ENCODE measurements at places on chromosomes 1 and 21.

GRCh38 chr1:44677201-44677766 lies 2.8 kb downstream of the ARMH1 start:
- no peak for DNase-seq

- no peak for DNase-seq
These were observed 44.2 kb upstream of the ARHGAP29 start for GRCh38 chr1:94281361-94282142.

DNA sequence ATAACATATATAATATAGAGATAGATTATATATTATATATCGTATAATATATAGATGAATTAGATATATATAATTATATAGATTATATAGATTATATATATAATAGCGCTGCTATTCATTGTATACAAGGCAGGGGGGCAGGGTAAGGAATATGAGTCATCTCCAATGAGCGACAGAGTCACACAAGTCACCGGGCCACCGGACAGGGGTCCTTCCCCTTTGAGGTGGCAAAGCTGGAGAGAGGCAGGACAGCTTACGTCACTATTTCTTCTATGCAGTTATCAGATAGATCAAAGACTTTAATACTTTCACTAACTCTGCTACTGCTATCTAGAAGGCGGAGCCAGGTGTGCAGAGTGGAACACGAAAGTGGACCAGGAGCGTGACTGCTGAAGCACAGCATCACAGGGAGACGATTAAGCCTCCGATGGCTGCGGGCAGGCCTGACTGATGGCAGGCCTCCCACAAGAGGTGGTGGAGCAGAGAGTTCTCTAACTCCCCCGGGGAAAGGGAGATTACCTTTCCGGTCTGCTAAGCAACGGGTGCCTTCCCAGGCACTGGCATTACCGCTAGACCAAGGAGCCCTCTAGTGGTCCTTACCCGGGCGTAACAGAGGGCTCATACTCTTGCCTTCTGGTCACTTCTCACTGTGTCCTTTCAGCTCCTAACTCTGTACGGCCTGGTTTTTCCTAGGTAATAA lies 2154.7 kb downstream of the MRPL39 start:
- DNase-seq, result no peak

DNA sequence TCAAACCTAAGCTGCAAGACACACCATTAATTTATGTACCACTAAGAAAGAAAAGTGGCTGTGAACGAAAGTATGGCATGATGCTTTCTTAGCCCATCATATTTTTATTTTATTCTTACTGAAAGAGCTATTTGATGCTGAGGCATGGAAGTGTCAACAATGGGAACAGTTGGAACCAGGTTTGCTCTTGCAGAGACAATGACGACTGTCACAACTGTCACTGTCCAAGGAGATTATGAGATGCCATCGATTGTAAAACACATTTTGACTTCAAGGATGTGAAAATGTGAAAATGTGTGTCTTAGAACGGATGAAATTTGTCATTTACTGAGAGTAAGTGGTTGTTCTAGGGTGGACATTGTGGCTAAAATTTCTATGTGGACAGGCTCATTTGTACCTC lies 2.8 kb upstream of the ACTL8 start:
- no peak for DNase-seq

DNA sequence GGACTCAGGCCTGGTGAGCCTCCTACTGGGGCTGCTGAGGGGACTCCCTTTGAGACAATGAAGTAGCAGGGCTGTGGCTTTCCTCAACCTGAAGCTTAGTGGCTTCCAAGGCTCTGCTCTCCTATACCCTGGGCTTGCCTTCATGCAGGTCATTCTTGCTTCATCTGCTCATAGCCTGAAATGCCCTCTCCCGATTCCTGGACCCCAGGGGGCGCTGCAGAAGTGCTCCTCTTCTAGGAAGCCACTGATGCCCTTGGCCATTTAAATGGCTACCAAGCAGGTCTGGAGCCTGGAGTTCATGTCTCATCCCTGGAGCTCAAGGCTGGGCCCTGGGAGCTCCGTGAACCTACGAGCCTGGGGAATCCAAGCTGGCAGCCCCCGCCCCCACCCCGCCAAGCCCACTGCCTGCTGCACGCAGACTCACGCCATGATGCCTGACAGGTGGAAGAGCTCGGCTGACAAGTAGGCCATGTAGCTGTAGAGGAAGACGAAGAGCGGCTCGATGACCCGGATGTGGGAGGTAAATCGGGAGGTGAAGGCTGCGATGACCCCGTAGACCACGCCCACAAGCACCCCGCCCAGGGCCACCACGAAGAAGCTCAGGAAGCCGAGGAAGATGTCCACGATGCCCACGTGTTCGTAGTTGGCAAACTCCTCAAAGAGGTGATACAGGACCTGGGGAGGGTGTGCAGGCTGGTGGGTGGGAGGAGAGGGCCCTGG lies 45.7 kb downstream of the SLC9A1 start:
- no peak for DNase-seq

- no peak for DNase-seq
These were observed 2.2 kb downstream of the SFPQ start for GRCh38 chr1:35190784-35191183.

GRCh38 chr1:248852481-248853405 lies 6.1 kb downstream of the ZNF692 start:
- no peak for DNase-seq

DNA sequence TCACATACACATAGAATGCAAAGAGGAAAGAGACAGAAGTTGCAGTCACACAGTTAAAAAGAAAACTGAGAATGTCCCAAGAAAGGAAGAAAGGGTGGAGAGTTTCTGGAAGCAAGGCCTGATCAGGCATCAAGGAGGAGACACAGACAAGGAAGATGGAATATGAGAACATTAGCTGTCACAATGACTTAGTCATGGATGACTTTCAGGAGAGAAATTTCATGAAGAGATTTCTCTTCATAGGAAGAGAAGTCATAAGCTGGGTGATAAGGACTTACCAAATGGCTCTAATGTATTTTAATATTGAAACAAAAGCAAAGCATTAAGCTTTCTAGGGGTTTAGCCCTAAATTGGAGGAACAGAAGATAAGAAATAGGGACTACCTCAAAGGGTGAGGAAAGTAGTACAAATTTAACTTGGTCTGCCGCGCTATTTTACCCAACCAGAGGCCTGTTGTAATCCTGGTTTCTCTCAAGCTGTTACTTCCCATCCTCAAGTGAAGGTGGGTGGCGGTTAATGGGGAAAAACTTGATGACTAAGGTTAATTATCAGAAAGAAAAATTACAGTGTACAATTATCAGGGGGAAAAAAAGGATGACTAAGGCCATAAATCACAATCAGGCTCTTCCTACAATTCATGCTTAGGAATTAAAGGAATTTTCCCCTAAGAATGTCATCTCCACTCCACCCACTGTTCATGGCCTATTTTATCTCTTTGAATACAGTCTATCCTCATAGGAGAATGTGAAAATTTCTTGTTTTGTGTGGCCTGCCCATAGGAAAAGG lies 93.9 kb upstream of the ADGRL2 start:
- DNase-seq, result no peak

GRCh38 chr1:204556458-204557052 lies 40.3 kb downstream of the MDM4 start:
- DNase-seq, result no peak

DNA sequence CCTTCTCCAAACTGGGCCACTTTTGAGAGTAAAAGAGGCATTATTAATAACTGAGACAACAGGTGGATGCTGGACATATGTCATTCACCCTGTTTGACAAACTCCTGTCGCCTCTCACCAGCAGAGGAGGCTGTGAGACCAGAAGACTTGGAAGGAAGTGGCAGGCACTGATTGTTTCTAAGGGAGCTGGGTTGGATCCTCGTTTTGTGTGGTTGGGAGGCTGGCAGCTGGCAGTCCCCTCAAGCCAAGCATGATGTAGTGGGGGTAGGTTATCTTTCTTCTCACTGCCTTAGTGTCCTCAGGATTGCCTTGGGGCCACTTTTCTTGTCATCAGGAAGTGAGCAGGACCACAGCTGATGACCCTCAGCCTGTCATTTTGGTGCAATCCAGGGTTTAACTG lies 86.5 kb upstream of the KCNJ15 start:
- no peak for DNase-seq

DNA sequence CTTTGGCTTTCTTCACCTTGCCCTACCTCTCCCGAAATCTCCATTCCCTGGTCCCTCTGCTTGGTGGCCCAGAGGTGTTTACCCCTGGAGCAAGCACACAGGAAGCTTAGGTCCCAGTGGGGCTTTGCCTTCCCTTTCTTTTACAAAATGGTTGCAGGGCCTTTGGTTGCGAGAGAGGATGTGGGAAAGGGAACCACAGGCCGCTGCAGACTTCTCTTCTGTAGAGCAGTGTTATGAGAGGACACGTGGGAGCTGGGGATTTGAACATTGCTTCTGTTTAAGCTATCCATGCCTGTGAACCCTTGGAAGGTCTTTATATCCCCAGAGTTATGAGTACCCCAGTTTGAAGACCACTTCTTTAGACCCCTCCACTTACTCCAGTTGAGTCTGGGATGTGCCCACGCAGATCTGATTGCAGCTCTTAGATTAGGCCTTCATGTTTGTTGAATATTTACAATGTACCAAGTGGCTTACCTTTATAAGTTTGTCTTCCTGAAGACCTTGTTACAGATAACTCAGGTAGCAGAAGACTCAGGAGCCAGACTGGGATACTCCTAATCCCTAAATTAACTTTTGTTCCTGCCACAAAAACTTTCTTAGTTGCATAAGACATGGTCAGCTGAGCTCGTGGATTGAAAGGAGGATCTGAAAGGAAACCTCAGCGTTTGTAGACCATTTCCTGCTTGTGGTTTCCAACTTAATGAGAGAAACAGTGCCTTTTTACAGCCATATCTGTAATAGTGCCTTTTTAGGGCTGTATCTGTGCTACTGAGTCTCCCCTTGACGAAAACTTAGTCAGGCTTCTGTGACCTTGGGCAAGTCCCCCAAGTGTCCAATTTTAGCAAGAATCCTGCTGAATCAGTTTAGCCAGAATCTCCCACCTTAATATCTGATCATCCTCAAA lies 21.9 kb upstream of the IVNS1ABP start:
- no peak for DNase-seq

DNA sequence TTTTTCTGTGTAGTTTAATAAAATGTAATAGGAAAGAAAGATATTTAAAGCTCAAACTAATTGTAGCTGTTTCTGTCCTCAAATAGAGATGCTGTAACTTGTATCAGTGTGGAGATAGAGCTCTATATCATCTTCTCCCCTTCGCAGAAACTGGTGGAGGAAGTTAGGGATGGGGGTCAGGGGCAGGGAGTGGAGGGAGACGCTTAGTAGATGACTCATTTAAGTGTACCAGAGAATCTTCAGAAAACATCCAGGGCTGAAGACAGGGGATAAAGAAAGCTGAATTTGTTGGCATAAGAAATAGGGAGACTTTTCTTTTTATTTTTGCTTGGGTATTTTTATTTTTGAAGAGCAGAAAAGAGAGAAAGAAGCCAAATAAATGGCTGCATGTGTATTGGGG lies 282.6 kb upstream of the DPYD start:
- DNase-seq, result no peak

DNA sequence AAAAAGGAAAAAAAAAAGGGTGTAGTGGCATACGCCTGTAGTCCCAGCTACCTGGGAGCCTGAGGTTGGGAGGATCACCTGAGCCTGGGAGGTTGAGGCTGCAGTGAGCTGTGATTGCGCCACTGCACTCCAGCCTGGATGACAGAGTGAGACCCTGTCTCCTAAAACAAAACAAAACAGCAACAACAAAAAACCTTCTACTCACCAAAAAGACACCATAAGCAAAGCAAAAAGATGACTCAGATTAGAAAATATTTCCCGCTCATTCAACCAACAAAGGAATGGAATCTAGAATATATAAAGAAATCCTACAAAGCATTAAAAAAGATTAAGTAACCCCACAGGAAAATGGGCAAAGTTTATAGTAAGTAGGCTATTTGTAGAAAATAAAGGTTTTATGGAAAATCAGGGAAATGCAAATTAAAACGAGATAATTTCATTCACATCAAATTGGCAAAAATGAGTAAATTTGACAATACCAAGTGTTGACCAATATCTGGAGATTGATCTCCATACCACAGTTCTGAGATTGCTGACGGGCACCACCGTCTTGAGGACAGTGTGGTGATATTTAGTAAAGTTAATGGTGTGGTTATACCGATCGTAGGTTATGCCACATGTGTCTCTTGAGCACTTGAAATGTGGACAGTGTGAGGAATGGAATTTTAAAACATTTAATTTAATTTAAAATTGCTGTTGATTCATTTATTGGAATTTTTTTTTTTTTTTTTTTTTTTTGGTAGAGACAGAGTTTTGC lies 54.0 kb downstream of the PIK3CD start:
- DNase-seq, result no peak

DNA sequence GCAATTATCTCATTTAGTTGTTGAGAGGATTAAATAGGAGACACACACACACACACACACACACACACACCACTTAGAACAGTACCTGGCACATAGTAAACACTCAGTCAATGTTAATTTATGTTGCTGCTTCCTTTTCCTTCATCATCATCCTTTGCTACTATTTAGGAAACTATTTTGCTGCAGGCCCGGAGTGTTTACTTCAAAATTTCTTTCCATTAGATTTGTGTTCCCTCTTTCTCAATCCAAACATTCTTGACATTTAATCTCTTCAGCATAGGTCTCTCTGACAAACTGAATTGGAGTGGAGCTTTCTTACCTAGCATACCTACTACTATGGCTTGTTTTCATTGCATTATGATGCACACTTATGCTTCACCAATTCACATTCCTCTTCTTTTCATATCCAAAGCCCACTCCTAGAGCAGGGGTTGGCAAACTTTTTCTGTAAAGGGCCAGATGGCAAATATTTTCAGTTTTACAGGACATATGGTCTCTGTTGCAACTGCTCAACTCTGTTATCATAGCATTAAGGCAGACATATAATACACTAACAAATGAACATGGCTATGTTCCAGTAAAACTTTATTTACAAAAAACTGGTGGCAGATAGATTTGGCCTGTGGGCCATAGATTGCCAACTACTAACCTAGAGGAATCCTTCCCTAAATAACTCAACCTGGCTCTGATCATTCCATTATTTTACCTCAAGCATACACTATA lies 49.5 kb downstream of the SCMH1 start:
- DNase-seq, result no peak

GRCh38 chr1:72516264-72516663 lies 233.9 kb upstream of the NEGR1 start:
- no peak for DNase-seq

DNA sequence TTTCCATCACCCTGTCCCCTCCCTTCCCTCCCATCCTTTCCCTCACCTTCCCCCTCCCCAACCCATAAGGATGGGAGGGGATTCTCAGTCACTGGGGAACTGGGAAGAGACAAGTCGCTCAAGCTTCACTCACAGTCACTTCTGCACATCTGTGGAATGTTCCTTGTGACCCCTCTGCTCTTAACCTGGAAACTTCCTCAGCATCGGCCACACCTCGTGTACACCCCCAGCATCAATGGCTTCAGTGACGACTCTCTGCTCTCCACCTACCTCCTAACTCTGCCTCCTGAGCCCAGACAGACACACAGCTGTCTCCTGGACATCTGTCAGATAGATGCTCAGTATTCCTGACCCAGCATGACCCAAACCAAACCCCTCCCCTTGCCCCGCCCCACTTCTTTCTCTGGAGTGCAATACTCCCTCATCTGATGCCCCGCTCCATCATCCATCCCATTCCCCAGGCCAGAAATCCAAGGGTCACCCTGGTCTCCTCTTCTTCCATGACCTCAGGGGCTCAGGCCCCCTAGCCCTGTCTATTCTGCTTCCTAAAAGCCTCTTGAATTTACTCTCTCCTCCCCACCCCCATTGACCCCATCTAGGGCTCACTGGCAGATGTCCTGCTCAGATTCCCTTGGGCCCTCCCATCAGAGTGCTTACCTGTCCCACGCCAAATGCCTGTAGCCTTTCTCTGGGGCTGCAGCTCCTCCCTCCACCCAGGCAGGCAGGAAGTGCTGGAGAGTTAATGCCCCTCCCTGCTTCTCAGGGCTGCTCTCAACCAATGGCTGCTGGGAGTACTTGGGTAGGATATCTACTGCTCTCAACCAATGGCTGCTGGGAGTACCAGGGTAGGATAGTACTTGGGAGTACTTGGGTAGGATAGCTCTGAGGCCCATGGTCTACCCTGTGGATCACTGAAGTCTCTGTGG lies 83.1 kb upstream of the CSF3R start:
- DNase-seq, result no peak
